ENCODE measurements at places on chromosomes 7 and 10.

- no peak for DNase-seq
Observed at GRCh38 chr10:111109501-111110242, 32.8 kb downstream of the ADRA2A start.

DNA sequence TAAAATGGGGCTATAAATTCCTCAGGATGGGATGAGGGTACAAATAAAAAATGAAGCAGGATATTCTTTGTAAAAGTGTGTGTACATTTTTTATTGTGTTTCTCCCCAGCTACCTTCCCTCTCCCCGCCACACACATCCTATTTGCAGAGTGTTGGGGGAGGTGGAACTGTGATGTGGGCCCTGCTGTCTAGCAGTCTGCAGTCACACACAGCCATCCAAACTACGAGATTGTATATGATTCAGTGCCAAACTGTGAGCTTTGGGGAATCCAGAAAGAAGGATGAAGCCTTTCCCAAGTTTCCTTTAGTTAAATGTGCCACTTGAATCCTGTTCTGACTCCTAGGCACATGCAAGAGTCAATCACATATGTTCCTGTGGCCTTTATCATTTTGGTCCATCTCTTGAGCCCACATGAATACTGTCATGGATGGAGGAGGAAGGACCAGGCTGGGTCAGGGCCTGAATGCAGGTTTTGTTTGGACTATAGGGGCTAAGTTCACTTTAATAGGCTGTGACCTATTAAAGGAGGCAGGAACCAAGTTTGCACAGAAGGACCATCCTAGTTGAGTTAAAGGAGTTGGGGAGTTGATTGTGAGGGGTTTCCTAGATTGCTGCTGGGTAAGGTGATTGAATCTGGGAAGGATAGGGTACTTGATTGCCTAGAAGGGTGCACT is 1.1 kb upstream of the SEMA4G start:
- no peak for DNase-seq

DNA sequence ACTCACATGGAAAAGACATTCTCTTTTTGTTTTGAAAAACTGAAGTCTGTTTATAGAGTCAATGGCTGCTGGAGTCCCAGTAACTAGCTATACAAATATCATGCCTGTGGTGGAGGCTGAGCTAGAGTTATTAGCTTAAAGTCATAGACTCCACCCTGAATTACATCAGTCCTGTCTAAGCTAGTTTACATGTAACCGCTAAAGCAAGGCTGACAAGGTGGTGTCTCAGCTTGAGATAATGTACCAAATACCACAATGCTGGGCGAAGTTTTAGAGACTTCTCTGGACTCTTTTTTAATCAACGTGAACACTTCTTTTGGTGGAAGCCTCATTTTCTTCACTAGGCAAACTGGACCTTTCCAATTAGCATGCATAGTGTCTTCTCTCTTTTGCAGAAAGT is 219.4 kb downstream of the ANK3 start:
- no peak for DNase-seq

DNA sequence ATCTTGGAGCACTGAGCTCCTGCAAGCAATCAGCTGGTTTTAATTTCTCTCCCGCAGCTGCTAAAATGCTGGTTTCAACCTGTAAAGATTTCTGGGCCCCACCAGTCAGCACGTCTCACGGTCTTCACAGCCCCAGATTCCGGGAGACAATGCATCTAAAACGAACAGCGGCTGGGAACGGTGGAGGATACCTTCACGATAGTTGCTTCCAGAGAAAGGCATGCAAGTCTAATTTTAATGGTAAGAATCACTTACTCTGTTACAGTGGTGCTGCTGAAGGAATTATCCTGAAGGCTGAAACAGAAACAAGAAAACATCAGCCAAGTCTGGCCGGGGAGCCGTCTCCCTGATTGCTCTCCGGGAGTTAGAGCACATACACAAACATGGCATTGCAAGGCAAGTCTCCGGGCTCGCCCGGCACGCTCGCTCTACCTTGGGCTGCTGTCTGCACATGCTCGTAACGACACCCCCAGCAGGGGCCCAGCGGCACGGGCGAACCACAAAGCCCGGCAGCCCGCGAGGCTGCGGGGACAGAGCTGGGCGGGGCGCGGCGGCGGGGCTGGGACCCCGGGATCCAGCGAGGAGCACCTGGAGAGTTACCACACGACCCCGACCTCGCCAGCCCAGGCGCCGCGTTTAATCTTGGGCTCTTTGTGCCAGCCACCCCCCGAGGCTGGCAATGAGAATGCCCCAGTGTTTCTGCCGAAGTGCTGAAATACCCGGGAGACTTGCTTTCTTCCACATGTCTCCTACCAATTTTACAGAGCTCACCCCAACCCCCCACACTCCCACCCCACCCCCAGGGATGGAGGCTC is at the start of gene FAM13C:
TSS of gene FAM13C (minus strand) at position 406 of the 815 bp plus-strand sequence. CDS start at position 317, 89 bp downstream.
- peak; percentile 70 for DNase-seq

GRCh38 chr7:139361523-139361922 is 1.8 kb downstream of the LUC7L2 start:
- no peak for DNase-seq

DNA sequence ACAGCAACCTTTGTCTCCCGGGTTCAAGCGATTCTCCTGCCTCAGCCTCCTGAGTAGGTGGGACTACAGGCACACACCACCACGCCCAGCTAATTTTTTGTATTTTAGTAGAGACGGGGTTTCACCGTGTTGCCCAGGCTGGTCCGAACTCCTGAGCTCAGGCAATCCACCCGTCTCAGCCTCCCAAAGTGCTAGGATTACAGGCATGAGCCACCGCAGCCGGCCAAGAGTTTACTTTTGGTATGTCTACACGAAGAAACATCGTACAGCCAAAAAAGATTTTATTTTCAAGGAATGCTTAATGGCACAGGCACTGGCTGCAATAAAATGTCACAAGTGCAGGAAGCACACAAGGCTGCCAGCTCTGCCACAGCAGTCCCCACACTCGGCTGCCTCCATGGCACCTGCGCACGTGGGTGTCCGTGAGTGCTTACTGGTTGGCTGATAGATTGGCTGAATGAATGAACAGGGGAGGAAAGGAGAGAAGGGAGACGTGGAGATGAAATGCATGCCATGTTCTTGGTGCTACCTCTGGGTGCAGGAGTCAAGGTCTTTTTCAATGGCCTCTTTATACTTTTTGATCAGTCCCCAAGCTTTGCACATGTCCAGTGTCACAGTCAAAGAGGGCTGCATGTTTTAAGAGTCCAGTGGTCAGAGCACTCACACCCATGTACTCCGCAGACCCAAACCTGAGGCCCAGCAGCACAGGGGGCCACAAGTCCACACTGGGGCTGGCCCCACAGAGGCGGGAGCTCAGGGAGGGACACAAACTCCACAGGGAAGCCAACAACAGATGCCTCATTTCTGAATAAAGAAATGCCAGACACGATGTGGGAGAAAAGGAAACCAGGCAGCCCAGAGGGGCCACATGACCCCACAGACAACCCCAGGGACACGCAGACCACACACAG is 198.2 kb downstream of the MAD1L1 start:
- no peak for DNase-seq

DNA sequence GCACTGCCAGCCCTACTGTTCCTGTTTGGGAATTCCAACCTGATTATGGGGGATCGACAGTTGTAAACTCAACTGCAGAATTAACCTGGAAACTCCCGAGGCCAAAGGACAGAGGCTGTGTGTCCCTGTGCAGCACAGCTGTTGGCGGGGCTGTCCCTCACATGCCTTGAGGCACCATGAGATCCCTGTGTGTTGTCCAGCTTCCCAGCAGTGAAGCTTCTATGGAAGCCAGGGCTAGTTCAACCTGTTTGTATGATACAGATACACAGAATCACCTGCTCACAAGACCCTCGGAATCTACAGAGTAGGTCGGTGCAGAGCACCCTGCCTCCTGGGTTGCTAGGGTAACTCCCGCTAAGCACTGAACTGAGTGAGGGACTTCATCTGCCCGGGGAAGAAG is 61.0 kb upstream of the EFCAB10 start:
- DNase-seq, result no peak

GRCh38 chr10:92530891-92531535 is 42.9 kb downstream of the IDE start:
- DNase-seq, result no peak

- no peak for DNase-seq
Observed at GRCh38 chr10:123485341-123485960, 180.7 kb upstream of the GPR26 start.

DNA sequence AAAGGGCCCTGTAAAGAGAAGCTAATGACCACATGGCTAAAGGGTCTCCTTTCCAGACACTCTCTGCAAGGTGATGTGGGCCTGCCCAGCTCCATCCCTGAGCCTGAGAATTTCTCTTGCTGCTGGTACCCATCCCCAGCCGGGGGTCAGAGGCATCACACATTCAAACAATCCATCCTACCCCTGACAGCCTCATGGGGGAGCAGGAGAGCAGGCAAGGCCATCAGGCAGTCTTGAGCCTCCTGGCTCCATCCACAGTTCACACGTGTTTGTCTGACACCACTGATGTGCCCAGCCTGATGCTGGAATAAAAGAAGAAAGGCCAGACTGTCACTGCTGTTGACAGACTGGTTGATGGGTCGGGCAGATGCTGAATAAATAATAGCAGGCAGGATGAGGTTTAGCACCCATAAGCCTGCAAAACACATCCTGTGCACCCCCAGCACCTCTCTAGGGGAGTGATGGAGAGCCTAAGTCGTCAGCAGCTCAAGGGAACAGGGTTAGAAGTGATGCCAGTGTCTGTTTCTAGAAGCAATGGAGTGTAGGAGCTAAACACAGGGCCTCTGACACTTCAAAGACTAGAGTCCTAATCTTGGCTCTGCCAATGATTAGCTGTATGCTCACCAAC is 43.5 kb downstream of the TLL2 start:
- no peak for DNase-seq

- no peak for DNase-seq
Observed at GRCh38 chr10:99784727-99785441, 2.4 kb downstream of the ABCC2 start.

GRCh38 chr7:158388928-158389327 is 198.7 kb downstream of the PTPRN2 start:
- no peak for DNase-seq

GRCh38 chr7:43868681-43869005 is 674 bp downstream of the MRPS24 start:
- no peak for DNase-seq

DNA sequence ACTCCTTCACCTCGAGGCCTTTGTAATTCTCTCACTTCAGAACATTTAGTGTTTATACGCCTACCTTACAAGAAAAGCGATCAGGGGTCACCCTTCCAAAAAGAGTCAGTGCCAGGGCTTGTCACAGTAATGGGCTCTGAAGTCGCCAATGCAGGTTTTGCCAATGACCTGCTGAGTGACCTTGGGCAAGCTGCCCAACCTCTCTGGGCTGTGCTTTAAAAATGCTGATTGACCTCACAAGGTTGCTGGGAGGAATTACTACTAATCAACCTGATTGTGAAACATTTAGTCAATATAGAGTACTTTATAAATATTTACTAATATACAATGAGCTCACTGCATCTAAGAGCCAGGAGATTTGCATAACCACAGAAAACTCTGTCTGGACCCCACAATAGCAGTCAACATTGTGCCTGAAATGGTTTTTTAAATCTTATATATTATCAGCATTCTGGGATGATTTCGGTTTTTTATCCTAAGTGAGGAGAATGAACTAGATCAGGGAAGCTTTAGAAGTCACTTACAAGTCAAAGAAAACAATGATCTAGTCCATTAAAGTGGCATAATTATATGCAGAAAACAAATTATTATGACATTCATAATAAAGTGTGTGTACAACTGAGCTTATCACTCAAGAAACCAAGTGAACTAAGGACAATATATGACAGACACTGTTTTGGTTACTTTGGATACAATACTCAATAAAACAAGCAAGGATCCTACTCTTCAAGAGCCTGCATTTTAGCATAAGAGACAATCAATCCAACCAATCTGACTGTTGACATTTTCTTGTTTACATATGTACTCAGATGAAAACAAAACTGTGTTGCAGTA is 290.5 kb downstream of the SORCS1 start:
- DNase-seq, result no peak

- no peak for DNase-seq
Observed at GRCh38 chr10:7696545-7696944, 6.6 kb upstream of the ITIH2 start.

DNA sequence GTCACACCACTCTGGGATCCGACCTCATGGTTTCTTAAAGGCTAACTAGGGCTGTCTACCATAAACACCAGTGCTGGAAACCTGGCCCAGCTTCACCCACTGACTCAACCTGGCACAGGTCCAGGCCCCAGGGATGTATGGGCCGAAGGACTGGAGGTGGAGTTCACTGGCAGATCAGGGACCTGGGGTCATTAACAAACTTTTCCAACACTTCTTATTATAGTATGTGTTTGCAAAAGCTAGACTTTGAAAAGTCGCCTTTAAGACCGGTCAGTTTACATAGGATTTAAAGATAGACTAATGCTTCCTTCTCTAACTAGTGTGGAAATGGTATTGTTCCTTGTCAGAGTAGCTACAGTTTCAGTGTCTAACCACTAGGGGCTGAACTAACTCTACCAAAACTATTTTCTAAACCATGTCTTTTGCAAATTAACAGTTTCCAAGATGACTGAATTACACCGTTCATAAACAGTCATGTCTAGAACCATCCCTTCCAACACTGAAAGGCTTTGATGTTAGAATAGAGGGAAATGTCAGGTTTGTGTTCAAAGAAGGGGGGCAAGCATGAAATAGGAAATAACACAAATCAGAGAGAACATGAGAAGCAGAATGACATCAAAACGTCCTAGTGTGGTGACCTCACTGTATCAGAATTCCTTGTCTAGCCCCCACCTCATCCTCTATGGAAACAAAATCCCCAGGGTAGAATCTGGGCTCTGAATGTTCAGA is 29.7 kb downstream of the STN1 start:
- DNase-seq, result peak; percentile 64

DNA sequence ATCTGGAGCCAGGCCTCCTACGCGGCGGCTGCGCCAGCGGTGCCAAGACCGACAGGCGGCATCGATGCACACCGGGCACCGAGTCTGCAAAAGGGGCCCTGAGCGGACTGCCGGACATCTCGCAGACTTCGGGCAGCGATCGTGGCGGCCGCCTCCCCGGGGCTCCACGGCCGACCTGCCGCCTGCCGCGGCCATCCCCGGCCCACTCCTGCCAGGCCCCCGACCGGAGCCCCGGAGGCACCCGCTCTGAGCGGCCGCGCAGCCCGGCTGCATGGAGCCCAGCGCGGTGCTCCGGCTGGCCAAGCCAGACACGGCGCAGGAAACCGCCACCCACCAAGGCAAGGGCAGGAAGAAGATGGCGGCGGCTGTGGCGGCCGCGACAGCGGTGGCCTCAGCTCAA is 154.2 kb upstream of the KCTD7 start:
- no peak for DNase-seq

DNA sequence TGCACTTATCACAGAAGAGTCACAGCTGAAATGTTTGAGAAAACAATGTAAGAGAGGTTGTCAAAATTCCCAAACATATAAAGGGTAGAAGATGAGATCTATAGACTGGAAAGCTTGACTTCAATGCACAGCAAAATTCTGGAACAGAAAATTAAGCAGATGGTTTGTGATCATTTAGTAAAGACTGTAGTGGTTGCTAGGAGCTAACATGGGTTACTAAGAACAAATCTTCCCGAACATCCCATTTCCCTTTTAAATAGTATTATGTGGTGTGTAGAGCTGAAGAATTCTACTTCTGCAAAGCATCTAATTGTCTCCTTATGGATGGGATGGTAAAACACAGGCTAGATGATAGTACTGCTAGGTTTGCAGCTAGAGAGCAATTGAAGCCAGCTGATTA is 312.3 kb downstream of the CAMK1D start:
- no peak for DNase-seq

- no peak for DNase-seq
Observed at GRCh38 chr7:15041226-15041625, 138.7 kb upstream of the DGKB start.

All from hindlimb muscle (tissue), 1 donor.